ENCODE measurements at places on chromosomes 3 and 15.
A peak's percentile ranks its signal among the peaks of the same experiment; 100 is the strongest.

DNA sequence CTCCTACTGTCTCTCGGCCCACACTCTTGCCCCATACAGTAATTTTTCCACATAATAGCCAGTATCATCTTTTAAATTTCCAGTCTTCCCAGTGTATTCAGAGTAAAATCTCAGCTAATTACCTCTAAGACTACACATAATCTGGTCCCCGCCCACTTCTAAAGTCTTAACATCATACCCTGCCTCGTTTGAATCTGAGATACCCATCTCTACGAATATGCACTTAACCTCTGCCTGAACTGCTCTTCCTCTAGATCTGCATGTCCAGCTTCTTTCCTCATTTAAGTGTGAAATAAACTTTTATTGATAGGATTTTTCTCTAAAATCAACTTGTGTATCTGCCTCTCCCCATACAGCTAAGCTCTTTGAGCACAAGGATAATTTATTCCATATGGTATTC, 34.6 kb downstream of the COPS2 start:
- DNase-seq, result no peak

DNA sequence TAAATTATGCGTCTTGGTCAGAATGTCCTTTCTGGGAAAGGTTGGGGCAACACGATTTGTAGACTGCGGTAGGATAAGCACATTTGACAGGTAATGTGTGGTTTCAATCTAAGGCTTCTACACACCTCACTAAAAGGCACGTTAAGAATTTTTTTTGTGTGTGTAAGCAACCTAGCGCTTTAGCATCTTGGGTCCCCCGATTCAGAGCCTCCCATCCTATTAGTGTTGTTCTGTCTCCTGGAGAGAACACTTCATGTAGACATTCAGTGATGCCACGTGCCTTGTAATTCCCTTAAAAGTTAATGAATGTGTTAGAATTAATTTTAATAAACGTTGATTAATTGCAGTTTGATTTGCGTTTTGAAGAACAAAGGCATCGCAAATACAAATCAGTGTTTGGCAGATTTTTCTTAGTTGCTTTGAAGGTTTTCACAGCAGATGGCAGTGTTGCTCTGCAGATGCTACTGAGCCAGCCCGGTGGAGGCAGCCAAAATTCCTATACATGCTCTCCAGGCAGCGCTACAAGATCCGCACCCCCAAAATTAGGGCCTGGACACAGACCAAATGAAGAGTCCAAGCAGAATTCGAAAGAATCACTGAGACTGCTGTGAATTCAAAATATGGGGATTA, 63.5 kb downstream of the OTOL1 start:
- peak; percentile 17 for DNase-seq

DNA sequence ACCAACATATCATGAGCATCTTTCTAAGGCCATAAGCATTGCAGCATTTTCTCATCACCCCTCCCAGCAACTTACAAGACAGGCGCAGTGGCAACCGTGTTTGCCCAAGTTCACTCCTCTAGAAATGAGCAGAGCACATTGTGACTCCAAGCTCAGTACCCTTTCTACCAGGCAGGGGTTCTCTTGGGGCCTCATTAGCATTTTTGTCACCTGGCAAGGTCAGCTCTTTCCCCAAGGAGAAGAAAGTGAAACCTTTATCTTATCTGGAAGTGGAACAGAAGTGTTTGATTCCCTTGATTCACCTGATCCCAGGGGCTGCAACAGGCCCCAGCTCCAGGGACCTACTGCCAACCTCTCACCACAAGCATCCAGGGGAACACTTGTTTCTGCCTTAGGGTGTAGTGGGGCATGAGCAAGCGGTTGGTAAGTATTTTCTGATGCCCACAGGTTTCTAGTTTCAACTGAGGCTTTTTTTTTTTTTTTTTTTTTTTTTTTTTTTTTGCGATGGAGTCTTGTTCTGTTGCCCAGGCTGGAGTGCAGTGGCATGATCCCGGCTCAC, 44.0 kb upstream of the HERC1 start:
- no peak for DNase-seq

- no peak for DNase-seq
Measured at GRCh38 chr3:39750712-39751111, 58.7 kb upstream of the MYRIP start.

- DNase-seq, result no peak
Measured at GRCh38 chr3:50479523-50479922, 23.9 kb downstream of the CACNA2D2 start.

GRCh38 chr3:126677862-126678503, 23.1 kb upstream of the TXNRD3 start:
- DNase-seq, result no peak

DNA sequence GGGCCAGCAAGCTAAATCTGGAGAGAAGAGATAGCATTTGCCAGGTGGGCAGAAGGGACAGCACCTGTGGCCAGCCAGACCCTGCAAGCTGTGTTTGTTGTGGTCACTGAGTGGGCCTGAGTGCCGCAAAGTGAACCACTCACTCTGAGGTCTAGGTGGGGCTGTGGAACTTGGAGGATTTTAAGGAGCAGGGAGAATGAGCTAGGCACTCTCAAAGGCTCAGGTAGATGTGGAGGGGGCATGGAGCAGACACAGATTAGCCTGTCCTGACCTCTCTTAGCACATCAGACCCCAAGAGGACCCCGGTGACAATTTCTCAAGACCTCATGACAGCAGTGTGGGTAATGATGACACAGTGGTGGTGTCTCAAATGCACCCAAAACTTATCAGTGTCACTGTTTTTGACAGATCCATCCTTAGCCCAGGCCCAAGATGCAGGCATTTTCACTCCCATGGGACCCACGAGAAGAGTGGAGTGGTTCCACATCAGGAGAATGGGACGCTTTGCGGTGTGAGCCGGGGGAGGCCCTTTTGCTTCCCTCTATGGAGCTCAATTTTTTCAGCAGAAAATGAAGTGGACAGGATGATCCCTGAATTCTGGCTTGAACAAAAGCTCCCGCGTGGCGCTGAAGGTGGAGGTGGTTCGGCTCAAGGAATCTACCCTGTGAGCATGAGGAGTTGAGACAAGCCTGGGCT, 43.8 kb upstream of the TLE3 start:
- DNase-seq, result no peak

DNA sequence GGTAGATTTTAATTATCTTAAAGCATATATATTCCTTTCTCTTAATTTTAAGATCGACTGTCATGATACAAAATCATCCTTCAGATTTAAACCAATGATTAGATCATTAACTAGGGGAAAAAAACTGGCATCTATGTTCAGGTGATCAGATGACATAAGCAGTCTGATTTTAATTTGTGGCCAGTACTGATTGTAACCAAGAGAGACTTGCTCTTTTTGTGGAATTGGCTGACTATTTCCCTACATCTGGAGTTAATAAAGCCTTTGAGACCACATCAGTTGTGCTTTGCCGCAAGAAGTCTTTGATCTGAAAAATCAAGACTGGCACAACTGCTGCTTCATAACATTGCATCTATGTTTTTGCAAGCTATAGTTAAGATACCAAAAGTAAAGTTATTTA, 148.4 kb upstream of the CGNL1 start:
- no peak for DNase-seq

DNA sequence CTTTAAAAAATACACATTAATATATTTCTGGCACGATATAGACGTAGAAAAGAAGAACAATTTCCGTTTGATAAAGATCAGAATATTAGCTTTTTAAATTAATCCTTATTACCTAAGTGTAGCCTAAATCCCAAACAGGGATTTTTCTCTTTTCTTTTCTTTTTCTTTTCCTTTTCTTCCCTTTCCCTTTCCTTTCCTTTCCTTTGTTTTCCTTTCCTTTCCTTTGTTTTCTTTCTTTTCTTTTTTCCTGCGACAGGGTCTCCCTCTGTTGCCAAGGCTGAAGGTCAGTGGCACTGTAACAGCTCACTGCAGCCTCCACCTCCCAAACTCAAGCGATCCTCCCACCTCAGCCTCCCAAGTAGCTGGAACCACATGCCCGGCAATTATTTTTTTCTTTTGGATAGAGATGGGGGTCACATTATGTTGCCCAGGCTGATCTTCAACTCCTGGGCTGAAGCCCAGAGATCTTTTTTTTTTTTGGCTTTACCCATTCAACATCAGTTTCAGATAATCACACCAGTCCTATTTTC, 1.8 kb upstream of the USF3 start:
- DNase-seq, result no peak

- DNase-seq, result no peak
Measured at GRCh38 chr15:56871185-56871584, 47.3 kb upstream of the TCF12 start.

DNA sequence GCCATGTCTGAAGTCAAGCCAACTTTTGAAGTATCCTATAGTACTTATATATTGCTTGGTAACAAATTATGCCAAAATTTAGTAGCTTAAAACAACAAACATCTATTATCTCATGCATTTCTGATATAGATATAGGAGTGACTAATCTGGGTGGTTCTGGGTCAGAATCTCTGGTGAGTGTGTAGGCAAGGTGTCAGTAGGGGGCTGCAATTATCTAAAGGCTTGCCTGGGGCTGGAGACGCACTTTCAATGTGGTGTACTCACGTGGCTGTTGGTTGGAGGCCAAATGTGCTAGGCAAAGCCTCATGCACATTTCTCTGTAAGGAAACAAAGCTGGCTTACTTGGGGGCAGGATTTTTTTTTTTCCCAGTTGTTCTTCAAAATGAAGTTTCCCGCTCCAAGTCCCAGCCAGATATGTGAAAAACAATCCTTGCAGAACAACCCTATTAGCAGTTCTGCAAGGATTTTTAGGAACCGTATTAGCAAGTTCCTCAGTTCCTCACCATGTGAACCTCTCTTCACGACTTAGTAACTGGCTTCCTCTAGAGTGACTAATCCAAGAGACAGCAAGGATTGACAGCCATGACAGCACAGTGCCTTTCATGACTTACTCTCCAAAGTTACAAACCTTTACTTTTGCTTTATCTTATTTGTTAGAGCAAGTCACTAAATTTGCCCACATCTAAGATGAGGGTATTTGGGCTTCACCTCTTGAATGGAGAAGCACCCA, 25.8 kb downstream of the GREM1 start:
- no peak for DNase-seq

DNA sequence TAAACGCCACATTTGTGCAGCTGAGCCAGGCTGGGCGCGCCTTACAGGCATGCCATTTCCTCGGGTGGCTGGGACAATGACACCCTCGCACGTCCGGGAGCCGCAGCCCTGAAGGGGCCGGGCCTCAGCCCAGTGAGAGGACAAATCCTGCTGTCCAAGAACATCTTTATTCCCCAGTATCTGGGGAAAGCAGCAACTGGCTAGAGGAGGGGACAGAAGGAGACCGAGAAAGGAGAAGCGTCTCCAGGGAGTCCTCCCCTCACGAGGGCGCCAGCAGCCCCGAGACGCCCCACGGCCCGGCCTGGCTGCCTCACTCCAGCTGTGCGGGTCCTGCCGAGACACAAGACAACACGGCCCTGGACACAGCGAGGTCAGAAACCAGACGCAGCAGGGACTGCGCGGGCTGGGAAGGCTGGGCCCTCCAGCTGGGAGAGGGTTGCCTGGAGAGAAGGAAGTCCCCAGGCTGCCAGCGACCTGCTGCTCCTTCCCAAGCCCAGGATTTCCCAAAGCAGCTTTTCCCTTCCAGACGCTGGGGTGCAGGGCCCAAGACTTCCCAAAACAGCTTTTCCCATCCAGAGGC, 130.2 kb downstream of the CHSY1 start:
- DNase-seq, result peak; percentile 17

- no peak for DNase-seq
Measured at GRCh38 chr3:6165951-6166350, 695.0 kb upstream of the GRM7 start.

DNA sequence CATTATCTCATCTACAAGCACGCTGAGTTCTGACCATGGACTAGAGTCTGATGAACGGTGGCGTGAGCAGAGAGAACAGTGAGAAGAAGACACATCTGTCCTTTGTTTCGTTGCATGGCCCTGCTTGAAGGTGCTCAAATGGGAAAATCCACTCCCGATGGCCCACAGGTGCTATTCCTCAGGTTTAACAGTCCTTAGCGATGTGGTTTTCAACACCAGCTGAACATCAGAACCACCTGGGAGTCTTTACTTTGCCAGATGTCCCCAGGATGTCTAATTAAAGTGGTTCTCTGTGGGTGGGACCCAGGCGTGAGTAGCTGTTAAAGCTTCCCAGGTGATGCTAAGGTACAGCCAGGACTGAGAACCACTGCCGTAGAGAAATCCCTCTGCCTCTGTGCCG, 13.0 kb downstream of the ADAMTS17 start:
- no peak for DNase-seq

DNA sequence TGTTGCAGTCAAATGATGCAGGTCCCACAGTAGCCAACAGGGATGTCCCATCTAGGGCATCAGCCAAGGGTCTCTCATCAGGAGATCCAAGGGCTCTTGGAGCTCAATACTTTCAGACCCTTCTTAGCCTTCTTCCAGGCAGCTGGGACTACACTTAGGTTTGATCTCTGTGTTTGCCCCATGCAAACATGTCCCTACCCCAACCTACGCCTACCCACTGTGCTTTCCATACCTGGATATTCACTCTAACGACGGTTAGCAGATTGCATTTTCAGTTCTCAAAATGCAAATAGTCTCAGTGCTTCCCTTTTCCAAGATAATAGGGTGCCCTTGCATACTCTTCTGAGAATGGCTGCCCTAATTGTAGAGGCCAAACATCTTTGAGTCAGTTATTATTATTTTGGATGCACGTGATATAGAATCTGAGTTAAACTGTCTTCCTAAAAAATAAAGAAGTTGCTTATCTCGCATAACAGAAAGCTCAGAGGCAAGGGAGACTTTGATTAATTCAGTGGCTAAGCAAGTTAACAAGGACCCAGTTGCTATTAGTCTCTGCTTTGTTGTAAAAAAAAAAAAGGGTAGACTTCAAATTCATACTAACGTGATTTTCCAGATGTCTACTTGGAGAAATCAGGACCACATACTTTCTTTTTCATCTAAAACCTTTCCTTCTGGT, 1.0 kb upstream of the CEP70 start:
- DNase-seq, result no peak

GRCh38 chr3:49199900-49200281, 28.5 kb downstream of the KLHDC8B start:
- DNase-seq, result no peak

GRCh38 chr3:50483374-50483773, 20.1 kb downstream of the CACNA2D2 start:
- DNase-seq, result no peak

DNA sequence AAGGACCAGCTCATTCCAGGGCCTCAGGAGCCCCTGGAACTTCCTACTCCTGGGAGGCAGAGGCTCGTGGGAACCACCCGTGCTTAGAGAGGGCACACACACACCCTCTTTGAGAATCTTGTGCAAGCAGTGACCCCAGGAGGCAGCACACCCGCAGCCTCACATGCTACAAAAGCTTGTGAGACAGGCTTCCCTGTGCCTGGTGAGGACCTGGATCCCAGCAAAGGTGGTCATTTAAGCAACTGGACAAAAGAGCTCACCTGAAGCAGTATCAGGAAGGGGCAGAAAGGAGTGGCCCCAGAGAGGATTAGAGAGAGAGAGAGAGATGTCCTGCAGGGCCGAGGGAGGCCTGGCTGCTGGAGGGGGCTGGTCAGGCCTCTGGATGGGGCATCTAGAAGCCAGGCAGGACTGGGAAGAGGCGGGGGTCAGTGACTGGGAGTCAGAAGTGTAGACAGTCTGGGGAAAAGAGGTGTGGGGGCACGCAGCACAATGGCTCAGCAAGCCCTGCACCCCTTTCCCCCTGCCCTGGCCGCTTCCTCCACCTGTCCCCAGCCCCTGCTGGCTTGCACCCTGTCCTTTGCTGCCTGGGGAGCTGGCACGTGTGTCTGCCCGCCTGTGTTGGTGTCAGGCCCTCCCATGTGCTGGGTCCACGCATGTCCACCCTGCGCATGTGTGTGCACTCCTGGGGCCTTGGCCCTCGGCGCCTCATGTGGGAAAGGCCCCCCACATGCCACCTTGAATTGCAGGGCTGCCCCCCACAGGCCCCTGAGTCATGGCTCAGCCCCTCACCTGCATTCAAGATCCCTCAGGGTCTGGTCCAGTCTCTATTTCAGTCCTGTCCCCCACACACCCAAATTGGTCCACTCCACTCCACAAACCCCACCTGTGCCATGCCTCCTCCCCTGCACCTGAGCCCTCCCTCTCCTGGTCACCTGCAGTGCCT, 36.9 kb downstream of the TSPAN3 start:
- no peak for DNase-seq

Data from erythroblast (primary cell).